ENCODE measurements at places on chromosomes 5 and 9.

DNA sequence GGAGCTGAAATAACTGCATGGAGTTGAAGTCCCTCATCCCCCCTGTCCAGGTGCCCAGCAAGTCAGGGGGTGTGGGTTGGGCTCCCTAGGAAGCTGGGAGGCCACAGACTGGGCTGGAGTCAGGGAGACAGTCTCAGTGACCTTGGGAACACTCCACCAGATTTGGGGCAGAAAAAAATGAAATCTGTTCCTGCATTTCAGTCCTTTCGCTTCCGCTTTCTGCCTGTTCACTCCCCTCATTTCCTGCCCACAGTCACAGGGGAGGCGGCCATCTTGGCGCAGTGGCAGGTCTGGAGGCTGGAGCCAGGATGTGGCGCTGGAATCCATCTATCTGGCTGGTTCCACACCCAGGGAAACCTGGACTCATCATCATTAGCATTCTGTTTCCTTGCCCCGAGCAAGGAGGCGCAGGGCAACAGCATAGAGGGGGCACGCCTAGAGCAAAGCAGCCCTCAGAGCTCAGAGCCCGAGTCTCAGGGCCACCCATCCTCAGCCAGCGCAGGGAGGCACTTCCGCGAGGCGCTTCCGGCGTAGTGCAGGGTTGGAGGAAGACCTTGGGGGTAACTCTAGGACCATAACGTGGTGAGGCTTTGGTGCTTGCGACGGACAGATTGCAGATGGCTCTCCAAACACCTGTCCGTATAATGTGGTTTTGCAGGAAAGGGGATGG lies 86.2 kb upstream of the HSPA9 start:
- no peak for DNase-seq

- no peak for DNase-seq
These were observed 134.1 kb upstream of the ZNF462 start for GRCh38 chr9:106728860-106729259.

DNA sequence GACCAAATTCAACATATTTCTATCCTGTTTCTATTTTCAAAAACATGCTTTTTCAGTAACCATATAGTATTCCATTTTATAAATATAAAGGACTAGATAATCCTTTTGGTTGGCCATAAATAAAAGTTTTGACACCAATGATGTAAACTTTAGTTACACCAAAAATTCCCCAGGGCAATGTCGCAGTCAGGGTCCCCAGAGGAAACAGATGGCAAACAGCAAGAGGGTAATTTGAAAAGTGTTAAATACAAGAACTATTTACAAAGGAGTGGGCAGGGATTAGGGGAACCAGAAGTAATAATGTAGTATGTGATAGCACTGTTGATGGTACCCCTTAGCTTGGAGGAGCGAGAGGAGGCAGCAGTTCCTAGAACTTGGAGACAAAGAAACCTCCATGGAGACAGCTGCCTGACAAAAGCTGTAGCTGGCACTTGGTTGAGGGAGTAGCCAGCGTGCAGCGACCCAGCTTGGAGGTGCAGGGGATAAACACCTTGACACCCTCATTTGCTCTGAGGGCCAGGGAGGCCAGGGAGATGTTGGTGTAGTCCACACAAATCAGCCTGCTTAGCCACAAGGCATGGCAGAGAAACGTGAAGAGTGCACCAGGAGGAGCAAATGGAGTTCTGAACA lies 18.3 kb upstream of the MSANTD3 start:
- no peak for DNase-seq

GRCh38 chr5:169746147-169746694 lies 109.1 kb downstream of the DOCK2 start:
- no peak for DNase-seq

DNA sequence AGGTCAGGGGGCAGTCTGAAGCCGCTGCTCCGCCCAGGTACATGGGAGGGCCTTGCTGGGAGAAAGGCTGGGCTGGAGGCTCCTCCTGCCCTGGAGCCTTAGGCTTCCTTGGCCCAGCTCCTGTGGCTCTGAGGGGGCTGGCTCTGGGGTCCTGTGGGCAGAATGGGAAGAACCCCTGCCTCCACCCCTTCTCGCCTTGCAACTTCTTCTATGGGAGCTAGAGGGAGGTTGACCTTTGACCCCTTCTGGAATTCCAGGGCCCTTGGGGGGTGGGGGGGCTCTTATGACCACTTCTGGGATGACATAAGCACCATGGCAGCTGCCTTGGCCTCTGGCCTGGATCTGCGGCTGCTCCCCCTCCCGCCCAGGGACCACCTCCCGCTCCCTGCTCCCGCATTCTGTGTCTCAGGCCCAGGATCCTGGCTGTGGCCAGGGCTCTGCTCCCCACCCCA lies 32.2 kb downstream of the IER5L start:
- DNase-seq, result peak; percentile 78

DNA sequence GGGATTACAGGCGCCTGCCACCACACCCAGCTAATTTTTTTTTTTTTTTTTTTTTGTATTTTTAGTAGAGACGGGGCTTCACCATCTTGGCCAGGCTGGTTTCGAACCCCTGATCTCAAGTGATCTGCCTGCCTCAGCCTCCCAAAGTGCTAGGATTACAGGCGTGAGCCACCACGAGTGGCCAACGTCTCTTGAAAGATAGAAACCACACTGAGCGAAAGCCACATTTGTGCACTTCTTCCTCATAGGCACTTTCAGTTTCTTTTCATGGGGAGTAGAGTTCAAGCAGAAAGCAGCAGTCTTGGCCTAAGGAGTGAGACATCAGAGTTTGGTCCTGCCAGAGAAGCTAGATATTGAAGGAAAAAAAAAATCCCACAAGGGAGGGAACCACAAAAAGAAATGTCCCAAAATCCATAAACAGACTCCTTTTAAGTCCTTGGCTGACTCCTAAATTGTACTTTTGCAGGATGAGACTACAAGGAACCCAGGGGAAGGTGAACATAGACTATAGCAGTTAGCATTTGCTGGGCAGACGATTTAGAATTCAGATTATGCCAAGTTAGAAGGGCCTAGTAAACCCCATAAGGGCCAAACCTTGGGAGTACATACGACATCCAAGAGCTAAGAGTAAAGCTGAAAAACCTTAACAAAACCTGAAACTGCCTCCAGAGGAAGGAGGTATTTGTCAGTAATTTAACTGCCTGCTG lies 43.9 kb upstream of the GLIPR2 start:
- no peak for DNase-seq

GRCh38 chr5:95948631-95949030 lies 13.0 kb downstream of the ELL2 start:
- DNase-seq, result no peak

DNA sequence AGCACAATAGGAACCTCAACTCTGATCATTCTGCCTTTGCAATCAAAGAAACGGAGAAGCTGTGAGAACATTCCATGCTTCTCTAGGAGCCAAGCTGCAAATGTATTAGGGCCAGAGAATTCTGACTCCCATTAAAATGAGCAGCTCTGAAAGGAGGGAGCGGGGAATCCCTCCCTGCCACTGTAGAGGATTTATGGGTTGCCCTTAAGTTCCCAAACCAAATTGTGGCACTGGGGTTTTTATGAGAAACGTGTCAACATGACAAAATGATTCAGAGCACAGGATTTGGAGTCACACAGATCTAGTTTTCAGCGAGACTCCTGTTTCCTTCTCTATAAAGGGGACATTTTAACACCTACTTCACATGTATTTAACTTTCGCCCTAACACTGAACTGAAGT lies 1.8 kb downstream of the IL6ST start:
- no peak for DNase-seq

DNA sequence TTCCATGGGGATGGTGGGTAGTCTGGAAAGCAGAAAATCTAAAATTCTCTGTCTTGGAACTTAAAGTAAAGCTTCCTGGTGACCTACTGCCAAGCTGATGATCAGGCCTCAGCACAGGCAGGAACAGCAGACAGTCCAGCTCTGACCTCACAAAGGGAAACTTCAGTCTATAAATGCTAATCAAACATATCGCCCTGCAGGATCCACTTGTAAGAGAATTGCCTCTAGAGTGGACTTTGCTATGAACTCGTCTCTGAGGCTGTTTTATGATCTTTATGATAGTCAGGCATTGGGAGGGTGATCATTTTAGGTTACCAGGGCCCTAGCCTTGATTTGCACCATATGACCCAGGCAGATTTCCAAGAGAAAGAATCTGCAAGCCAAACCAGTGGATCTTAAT lies 67.6 kb upstream of the SELENOP start:
- DNase-seq, result no peak

- DNase-seq, result peak; percentile 22
These were observed 29.6 kb upstream of the UGCG start for GRCh38 chr9:111866976-111867375.

DNA sequence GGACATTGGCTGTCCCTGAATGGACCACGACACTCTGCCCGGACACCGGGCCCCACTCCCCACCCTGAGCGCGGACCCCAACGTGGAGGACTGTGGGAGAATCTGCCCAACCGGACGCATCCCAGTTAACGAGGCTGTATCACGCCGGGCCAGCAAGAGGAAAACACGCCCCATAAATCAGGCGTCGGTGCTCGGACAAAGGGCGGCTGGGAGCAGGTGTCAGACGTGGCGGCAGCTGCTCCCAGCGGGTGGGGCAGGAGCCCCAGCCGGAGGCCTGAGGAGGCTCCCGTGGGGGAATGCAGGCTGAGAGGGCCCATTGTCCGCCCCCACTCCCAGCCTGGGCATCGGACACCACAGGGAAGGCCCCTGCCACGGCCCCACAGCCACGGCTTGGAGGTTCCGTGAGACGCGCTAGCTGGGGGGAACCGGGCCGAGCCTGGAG lies 19.2 kb downstream of the NOTCH1 start:
- DNase-seq, result no peak

DNA sequence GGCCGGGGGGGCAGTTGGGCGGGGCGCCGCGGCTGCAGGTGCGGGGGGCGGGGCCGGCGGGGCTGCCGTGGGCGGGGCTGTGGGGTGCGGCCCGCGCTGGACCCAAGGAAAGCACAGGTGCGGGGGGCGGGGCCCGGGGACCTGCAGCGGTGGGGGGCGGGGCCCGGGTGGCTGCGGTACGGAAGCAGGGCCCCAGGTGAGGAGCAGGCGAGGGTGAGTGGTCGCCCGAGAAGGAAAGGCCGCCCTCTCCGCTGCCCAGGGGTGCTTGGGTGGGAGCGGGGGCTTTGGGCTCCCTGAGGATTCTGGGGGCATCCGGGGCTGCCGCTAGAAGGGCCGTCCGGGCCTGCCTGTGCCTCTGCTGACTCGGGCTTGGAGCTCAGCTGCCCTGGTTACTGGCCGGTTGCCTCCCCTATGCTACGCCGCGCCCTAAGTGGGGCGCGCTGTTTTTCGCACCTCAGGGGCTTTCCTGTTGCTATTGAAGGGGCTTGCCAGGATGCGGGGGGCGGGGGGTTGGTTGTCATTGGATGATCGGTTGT lies 767 bp downstream of the RALGPS1 start:
- no peak for DNase-seq

DNA sequence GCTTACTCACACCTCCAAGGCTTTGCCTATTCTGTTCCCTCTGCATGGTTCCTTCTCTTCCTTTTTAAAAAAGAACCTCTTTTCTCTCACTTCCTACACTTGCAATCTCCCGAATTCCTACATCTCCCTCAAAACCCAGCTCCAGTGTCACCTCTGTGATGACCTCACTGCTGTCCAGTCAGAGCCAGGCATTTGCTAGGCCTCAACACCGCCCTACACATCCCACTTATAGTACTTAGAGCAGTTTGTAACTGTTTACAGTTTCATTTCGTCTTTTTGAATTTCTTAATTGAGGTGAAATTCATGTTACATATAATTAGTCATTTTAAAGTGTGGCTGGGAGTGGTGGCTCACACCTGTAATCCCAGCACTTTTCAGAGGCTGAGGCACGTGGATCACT lies 30.8 kb downstream of the CD14 start:
- DNase-seq, result no peak

GRCh38 chr5:115577741-115578140 lies 24.5 kb downstream of the TICAM2 start:
- DNase-seq, result no peak

Data from brain pericyte (primary cell).